ENCODE measurements at places on chromosomes 11 and 22.
A peak's percentile ranks its signal among the peaks of the same experiment; 100 is the strongest.

DNA sequence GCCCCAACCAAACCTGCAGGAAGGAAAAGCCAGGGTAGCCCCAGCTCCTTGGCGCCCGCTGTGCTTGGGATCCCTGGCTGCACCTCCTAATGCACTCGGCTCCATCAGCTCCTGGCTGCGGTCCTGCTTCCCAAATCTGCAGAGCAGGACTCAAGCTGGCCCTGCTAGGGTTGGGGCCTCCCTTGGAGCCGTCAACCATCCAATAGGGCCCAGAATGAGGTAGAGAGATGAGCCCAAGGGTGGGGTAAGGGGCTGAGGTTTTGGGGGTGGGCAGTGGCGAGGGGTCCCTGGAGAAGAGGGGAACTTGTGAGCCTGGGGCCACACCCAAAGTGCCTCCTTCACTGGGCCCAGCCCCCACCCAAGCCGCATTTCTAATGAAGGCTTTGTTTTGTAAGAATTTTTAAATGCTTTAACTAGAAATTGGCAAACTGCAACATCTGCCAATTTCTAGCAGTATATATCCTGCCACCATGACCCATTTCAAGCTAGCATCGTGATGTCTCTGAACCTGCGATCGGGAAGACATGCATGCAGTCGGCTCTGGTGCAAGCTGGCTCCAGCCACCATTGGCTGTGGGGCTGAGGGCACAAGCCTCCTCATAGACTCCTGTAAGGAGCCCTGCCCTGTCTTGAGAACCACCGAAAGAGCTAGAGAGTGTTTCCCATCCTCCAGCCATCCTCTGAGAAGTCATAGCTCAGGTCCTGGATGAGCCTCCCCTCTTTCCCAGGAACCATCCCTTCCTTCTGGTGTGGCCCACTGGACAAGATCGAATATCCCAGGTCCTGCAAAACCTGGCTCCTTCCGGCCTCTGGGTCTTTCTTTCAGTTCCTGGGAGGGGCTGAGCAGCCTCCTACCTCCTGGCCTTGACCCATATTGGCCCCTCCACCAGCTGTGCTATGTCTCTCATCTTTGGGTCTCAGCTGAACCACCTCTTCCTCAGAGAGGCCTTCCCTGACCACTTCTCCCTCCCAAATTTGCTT, 15.5 kb downstream of the C1QTNF6 start:
- no peak for DNase-seq

GRCh38 chr11:14455648-14456430, 43.8 kb downstream of the COPB1 start:
- DNase-seq: no peak

DNA sequence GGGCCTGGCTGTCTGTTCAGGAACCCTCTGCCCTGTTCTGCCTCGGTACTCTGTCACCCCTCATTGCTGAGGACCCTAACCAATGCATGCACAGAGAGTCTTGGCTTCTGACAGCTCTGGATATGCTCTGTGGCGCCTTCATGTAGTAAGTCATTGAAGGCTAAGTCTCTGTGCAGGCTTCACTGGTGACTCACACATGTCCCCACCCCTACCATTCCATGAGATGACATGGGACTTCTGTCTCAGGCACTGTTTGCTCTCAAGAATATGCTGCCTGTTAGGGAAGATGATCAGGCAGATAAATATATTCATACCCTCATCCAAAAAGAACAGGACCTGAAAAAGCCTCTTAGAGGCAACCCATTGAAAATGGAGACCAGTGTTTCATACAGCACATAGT, 43.6 kb upstream of the HORMAD2 start:
- DNase-seq: no peak

GRCh38 chr11:118435290-118435892, 901 bp upstream of the KMT2A start:
- DNase-seq: peak; percentile 70

DNA sequence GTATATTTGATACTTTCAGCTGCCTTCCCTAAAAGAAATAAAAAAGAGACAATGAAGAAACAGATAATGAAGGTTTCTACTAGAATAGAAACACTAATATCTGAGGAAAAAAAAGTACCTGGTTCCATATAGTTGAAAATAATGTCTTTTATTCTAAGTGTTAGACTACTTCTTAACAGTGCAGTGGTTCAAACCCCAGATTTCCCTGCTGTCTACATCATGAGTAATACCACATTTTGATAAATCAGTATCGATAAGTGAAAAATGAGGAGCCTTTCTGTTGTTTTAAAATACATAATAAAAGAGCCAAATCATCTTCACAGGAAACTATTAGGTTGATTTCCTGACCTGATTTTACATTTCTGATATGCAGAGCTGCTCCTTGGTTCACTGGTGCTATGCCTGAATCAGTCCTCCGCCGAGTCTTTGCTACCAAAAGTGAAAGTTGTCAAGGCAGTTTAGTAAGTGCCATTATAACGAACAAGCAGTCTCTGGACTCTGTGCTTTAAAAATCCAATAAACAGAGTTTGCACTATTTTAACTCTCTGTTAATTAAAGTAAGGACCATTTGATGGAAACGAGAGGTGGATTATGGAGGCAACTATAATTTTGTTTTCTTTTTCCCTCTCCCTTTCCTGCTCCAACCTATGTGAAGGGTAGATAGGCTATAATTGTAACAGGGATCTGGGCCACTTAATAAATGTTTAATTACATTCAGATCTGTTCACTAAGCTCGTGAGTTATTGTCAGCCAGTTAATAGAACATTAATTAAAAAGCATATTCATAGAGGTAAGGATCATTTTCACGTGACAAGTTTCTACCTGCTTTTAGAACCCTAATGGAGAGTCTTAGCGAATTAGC, 724.5 kb upstream of the RAG2 start:
- DNase-seq: no peak

GRCh38 chr11:71774603-71775222, 58.3 kb upstream of the DEFB108B start:
- DNase-seq: no peak

GRCh38 chr11:72239849-72240460, 4.0 kb downstream of the PHOX2A start:
- no peak for DNase-seq

- peak; percentile 16 for DNase-seq
These were observed 105.1 kb downstream of the HIPK3 start for GRCh38 chr11:33362051-33362910.

DNA sequence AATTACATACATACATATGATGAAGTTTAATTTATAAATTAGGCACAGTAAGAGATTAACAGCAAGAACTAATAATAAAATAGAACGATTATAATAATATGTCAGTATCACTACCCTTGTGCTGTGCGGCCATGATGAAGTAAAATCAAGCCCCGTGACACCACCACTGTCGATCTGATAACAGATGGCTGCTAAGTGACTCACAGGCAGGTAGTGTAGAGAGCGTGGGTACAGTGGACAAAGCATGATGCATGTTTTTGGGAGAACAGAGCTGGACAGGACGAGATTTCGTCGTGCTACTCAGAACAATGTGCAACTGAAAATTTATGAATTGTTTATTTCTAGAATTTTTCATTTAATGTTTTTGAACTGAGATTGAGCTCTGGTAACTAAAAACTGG, 108.4 kb upstream of the TIMP3 start:
- DNase-seq: no peak

DNA sequence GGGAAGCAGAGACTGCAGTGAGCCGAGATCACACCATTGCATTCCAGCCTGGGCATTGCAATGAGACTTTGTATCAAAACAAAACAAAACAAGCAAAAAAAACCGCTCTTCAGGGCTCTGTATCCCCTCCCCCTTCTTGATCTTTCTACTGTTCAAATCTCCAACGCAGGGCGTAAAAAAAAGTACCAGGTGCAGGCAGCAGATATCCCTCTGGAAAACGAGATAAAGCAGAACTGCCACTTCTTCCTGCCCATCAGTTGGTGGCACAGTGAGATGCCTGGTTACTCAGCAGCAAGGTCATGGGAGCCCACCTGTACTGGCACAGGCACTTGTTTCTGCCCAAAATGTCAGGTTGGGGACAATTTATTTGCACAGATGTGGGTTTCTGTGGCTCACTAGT, 11.2 kb downstream of the CCS start:
- DNase-seq: no peak

All from activated CD4-positive, alpha-beta T cell treated with anti-CD3 and anti-CD28 coated beads, Interleukin-2, amount 10 ng/mL, durations not matched to agents 7 days and 5 days (primary cell).